Stimulated activated CD4-positive, alpha-beta T cell treated with anti-CD3 and anti-CD28 coated beads, TNF-alpha, amount 100 ng/mL, for 1 hour (primary cell): ENCODE measurements at places on chromosomes 2 and 18.

- DNase-seq, result no peak
These were observed at the start of gene UNC80 for GRCh38 chr2:209771474-209772289. TSS of gene UNC80 (plus strand) at chr2:209771832. CDS start at chr2:209772073, 241 bp downstream.

DNA sequence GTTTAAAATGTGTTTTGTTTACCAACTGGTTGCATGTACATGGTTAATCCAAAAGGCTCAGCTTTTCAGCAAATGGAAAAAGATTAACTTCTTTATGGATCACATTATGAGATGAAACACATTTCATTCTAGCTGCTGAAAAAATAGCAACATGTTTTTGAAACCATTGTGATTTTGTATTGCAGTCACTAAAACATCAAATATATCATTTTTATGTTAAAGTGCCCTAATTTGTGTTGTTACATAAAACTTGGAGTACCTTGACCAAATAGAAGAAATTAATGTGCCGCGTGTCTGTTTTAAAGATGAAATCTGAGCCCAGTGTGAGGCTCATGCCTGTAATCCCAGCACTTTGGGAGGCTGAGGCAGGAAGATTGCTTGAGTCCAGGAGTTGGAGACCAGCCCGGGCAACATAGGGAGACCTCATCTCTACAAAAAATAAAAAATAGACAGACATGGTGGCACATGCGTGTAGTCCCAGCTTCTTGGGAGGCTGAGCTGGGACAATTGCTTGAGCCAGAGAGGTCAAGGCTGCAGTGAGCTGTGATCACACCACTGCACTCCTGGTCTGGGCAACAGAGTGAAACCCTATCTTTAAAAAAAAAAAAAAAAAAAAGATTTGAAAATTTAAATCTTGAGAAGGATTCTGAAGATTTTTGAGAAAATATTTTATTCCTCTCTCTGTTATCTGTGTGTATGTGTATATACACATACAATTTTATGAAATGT lies 96.6 kb downstream of the FMNL2 start:
- DNase-seq, result no peak

- DNase-seq, result no peak
These were observed 11.3 kb upstream of the CIB4 start for GRCh38 chr2:26652361-26653041.

DNA sequence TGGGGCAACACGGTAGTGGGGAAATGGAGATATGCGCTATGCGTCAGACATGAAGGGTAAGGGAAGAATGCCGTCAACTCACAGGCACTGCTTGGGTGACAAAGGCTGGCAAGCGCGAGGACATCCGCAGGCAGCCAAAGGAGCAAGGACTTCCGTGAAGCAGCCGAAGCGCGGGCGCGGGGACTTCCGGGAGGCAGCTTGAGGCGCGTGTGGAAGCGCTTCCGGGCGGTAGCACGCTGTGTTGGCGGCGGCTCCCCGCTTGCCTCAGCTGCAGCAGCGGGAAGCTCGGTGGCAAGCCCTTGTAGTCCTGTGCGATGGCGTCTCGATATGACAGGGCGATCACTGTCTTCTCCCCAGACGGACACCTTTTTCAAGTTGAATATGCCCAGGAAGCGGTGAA lies at the start of gene PSMA8:
Gene PSMA8, plus strand, starts transcription at position 218 of the 400 bp plus-strand sequence. Its CDS starts 97 bp downstream, at position 315.
- DNase-seq, result peak; percentile 30

DNA sequence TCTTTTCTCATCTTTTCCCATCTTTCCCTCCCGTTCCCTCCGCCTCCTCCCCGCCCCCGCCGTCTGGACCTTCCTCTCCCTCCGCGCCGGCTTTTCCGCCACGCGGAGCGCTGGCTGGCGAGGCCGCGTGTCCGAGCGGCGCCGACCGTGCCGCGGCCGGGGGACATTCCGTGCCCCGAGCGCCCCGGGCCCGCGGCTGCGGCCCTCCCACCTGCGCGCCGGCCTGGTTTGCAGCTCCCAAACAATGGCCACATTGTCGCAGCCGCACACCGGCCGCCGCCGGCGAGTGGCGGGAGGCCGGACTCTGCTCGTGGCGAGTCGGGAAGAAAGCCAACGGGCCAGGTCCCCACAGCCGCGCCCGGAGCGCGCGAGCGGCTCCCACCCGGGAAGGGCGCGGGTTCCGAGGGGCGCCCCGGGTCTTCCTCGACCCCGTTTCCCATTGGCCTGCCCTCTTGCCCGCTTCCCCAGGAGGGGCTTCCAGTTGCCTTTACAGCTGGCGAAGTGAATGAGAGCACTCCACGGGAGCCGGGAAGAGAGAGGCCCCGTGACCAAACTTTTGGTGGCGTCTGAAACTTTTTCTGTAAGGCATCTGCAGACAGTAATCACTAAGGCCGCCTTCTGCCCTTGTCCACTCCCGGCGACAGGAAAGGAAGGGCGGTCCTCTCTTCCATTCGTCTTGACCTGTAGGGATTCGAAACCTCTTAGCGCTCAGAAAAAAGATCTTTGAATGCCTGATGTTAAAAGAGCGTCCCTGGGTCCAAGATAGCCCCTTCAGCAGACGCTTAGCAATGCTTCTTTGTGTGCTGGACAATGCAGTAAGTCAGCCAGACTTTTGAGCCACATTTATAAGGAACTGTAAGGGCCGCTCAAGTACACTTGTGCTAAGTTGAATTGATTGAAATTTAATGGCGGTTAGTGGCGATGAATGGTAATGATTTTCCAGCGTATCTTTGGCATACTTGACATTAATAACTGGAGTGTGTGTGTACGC lies 6.2 kb downstream of the GLI2 start:
- no peak for DNase-seq

DNA sequence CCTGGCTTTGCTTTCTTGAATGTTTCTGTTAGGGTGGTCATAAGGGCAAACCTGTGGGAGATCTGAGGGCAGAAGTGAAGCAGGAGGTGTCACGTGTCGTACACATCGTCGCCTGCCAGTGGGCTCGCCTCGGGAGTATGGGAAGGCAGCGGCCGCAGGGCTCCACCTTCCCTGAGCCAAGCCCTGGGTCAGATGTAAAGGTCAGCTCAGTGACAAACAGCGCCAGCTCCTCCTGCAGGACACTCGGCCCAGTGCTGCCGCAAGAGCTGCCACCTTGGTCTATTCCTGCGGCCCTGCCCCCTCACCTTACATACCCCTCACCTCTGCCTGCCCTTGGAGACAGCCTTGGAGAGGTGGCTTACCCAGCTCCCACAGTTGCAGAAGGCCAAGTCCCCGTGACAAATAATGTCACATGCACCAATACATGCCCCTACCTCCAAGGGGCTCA lies 64.2 kb downstream of the PSMG2 start:
- DNase-seq, result no peak

- no peak for DNase-seq
These were observed 157.5 kb upstream of the MYCN start for GRCh38 chr2:15782769-15783294.

DNA sequence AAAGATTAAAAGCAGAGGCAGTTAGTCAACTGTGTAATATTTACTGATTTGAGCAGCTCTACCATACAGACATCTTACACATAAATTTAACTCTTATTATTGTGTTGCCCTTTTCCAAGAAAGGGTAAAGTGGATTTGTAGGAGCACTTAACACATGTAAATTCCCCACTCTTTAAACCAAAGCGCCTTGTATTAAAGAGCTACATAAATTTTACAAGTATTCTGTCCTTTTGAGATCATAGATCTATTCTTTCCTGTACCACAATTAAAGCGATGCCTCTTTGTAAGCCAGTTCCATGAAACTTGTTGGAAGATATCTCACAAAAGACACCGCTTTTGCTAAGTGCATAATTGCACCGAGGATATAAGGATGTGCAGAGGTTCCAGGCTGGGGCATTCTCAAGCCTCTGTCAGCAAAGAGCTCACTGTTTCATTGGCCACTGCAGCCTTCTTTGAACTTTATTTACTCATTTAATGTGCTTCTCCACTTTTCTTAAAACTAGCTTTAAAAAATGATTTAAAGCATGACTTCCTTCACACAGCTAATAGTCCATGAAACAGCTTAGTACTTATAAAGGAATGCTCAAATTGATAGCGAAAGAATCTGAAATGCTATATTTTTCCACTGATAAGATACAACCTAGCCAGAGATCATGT lies 520.0 kb upstream of the TCF4 start:
- DNase-seq, result no peak

GRCh38 chr2:144242311-144242710 lies 277.6 kb downstream of the ZEB2 start:
- no peak for DNase-seq

DNA sequence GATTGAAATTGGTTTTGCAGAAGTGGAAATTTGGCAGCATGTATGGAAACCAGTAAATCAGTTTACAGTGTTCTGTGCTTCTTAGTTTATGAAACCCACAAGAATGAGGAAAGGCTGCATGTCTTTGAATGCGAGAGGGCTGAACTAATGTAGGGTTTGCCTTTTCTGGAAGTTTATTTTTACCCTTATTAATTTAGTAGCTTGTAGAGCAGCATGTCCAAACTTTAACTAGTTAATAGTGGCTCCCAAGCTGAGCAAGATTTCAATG lies 50.4 kb downstream of the LDLRAD4 start:
- DNase-seq, result no peak

DNA sequence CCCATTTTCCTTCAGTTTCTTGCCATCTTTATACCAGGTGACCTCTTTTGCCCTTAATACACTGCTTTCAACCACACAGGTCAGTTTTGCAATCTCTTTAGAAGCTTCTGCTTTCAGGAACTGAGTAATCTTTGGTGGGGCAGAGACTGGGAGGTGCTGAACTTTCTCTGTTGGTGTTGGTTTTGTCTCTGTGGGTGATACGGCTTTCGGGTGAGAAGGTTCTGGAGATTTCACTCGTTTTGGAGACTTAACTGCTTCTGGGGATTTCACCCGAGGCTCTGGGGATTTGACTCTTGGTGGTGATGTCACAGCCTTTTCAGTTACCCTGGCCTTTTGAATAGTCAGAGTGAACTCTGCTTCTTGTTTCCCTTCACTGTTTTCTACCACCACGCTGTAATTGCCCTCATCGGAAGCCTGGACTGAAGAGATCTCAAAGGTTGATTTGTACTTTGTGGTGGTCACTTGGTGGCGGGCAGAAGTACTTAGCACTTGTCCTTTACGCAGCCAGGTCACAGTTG lies 50.4 kb downstream of the PLEKHA3 start:
- DNase-seq, result no peak

DNA sequence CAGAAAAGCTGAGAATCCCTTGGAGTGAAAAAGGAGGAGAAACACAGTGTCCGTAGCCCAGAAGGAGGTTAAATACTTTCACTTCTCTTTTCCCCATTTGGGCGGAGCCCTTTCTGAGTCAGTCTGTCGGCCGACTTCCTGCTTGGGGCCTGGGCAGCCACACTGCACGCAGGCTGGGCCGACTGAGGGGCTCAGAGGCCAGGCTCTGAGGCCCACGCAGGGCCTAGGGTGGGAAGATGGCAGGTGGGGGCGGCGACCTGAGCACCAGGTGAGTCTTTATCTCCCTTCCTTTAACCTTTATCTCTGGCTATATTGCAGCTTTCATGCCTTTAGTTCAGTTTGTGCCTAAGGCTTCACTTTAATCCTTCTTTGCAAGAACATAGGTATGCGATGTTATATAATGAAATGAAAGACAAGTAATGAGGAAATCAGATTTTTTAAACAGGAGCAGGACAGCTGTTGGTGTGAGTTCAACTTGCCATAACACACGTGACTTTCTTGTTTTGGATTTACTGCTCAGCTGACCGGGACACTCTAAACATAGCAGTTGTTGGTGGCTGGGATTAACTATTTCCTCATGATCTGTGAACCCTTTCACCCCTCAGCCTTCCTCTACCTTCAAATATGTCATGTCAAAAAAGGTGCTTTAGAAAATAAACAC lies at the start of gene SP100:
Gene SP100, plus strand, starts transcription at position 141 of the 661 bp plus-strand sequence. Its CDS starts 96 bp downstream, at position 237.
- peak; percentile 51 for DNase-seq

GRCh38 chr18:26741048-26741447 lies 124.5 kb downstream of the AQP4 start:
- no peak for DNase-seq

DNA sequence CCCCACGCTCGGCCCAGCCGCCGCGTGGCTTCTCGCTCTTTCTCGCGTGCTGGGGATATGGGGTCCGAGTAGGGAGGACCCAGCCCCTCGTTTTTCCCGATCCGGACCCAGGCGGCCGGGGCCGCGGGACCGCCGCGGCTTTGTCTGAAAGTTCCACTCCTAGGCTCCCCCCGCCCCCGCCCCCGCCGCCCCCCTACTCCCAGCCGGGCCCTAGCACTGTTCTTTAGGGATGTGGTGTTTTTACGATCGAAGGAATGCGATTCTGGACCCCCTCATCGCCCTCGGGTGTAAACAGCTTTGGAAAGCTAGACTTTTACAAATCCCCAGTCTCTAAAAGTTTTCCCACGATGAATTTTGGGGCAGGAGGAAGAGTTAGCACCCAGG lies 819 bp downstream of the TGIF1 start:
- DNase-seq, result no peak

- DNase-seq, result no peak
These were observed 205.2 kb upstream of the HDAC4 start for GRCh38 chr2:239605976-239606375.

DNA sequence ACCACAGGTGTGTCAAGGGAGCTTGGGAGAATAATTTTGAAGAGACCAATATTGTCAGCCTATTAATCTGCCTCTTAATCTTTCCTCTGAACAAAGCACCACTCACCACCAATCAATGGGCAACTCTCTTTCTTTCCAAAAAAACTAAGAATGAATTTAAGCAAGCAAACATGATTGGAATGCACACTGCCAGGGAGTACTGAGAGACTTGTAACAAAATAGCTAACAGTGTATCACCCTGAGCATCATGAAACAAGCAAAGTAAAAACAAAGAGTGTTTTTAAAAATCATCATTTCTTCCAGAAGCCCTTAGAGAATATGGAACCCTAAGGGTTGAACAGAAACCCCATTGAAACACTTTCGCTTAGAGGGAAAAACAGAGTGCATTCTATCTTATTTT lies 299.7 kb downstream of the DSEL start:
- DNase-seq, result no peak

DNA sequence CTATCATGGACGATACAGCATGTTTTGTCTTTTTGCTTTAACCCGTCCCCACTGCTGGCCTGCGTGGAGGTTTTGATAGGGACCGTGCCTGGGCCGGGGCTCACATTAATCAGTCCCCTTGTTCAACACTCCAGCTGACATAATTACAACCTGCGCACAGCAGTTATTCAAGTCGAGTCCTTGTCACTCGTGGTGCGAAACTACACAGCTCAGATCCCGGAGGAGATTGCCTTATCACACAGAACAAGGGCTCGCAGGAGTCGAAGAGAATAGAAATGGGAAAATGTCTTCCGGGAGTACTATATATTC lies 304.4 kb downstream of the ZNF407 start:
- DNase-seq, result no peak

GRCh38 chr2:25566094-25566493 lies 107.3 kb downstream of the DTNB start:
- no peak for DNase-seq

DNA sequence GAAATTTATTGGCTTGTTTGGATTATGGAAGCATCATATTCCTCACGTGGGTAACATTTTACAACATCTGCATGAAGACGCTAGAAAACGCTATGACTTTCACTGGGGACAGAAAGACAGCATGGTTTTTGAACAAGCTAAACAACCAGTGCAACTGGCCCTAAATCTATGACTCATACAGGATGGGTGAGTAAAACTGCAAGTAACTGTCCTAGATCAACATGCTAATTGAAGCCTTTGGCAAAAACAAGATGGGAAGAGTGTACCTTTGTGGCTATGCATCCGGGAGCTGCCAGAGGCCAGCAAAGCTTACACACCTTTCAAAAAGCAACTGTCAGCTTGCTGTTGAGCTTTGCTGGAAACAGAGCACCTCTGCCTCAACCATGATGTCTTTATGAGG lies 1096.0 kb upstream of the DDX18 start:
- no peak for DNase-seq

GRCh38 chr2:203714112-203714511 lies 7.7 kb downstream of the CD28 start:
- no peak for DNase-seq

GRCh38 chr2:112601754-112602153 lies 17.3 kb downstream of the CHCHD5 start:
- no peak for DNase-seq

GRCh38 chr2:151103551-151103950 lies 158.1 kb downstream of the RBM43 start:
- no peak for DNase-seq
